ENCODE measurements at places on chromosomes 5 and 9.

GRCh38 chr5:43429706-43430105 is 17.5 kb upstream of the CCL28 start:
- no peak for DNase-seq

DNA sequence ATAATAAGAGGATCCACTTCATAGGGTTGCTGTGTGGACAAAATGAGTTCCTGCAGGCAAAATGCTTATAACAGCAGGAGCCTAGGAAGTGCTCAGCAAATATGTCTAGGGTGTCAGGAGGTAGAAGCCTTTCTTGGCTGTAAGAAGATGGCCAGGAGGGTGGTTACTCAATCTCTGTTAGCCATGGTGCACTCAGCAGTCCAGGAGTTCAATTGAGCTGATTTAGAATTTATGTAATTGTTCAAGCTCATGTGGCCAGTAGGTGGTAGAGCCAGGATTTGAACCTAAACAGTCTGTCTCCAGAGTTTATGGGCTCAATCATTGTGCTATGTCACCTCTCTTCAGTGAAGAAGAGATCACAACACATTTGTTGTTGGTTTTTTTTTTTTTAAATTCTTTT is 381.2 kb downstream of the KIF4B start:
- no peak for DNase-seq

DNA sequence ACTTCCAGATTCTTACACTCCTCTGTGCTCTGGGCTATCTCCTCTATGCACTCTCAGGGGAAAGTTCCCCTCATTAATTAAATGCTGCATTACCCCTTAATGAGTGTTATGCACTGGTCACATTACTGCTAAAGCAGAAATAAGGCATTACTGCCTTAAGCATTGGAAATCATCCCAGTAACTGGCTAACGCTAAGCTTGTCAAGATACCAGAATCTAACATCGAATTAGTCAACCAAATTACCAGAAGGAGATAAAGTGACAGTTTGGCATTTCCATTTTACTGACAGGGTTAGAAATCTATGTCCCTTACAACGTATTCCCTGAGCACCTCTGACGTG is 69.5 kb upstream of the FAM169A start:
- no peak for DNase-seq

GRCh38 chr9:13032585-13032984 is 246.9 kb downstream of the MPDZ start:
- no peak for DNase-seq

DNA sequence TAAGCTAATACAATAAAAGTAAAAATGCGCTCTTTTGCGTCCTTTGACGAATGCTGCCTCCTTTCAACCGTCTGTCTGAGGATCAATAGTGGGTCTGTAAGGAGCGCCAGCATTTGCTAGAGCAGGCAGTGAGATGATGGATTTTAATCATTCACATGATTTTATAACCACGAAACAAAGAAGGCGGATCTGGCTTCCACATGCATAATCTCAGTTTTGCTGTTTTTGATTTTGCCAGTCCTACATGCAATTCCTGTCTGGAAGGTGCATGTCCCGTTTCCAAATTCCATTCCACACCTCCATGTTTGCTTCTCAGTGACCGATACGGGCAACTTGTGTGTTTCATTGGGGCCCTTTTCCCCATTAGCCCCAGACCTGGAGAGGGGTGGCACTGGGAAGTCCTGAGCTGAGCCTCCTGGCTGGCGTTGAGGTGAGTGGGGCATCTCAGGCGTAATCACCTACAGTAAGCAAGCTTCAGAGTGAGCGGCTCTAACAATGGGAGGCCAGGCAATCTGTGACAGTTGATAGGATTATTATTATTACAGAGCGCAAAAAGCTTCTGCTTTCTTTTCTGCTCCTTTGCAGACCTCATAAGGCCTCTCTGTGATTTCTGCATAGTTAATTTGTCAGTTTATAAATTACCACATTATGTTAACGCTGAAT is 405.4 kb downstream of the ZSWIM6 start:
- DNase-seq = no peak

GRCh38 chr5:164370841-164371240 is 865.4 kb downstream of the MAT2B start:
- DNase-seq = no peak

DNA sequence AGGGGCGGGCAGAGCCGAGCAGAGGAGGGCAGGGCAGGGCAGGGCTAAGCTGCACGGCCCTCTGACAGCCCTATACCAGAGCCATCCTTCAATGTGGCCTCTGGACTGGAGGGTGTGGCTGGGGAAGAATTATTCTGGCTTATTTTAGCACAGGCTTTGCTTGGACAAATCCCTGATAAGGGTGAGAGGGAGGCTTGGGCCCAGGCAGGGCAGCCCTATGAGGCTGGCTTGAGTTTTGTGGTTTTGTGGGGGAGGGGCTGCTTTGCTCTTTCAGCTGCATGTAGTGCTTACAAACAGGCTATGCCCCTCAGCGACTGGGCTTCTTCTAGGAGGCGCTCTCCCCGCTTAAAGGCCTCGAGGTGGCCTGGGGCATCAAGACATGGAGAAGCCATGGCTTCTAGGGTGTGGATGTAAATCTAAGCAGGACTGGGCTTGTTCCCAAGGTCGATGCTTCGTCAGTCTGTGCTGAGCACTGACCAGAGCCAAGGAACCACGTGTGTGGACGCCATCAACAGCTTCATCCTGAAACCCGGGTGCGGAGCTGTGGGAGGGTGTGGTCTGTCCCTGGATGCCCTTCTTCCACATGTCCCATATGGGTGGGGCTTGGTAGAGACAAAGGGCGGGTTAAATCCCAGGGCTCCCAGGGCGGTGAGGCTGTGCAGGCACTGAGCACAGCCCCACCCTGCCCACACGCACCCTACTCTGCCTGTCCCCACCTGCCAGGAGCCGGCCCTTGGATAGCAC is 45.7 kb upstream of the IPPK start:
- DNase-seq = no peak

DNA sequence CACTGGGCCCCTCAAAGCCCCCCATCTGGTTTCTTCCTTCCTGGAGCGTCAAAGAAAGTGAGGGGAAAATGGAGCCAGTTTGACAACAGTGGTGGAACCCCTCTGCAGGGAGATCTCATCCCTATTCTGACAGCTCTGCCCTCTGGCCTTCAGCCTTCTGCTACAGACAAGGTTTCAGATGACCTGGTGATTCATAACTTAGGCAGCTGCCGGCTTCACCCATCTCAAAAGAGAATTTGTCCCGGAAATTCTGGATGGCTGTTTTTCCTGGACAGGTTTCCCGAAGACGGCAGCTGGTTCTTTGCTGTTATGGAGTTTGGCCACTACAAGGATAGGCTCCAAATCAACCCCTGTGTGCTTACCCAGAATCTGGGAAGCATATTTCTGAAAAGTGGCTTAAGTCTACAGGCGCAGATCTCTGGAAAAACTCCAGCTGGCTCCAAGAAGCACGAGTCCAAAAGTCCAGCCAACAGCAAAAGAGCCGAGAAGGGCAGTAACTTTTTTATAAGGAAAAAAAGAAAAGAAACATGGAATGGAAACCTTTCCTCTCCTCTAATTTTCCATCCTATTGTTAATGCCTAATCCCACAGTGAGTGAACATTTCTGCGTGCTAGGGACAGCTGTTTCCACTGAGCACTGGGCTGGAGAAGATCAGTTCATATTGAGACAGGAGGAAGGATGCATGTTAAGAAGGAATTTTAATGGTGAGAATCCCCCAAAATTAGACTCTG is 54.5 kb downstream of the ZNF366 start:
- DNase-seq = no peak

GRCh38 chr5:5422819-5423515 is 490 bp downstream of the ICE1 start:
- peak; percentile 16 for DNase-seq

DNA sequence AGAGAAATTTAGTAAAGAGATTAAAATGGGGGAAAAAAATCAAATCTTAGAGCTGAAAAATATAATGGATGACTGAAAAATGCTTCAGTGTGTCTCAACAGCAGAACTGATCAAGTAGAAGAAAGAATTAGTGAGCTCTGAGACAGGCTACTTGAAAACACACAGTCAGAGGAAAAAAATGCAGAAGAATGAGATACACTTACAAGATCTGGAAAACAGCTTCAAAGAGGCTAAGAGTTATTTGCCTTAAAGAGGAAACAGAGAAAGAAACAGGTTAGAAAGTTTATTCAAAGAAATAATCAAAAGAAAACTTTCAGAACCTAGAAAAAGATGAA is 70.5 kb upstream of the OR2K2 start:
- DNase-seq = no peak

DNA sequence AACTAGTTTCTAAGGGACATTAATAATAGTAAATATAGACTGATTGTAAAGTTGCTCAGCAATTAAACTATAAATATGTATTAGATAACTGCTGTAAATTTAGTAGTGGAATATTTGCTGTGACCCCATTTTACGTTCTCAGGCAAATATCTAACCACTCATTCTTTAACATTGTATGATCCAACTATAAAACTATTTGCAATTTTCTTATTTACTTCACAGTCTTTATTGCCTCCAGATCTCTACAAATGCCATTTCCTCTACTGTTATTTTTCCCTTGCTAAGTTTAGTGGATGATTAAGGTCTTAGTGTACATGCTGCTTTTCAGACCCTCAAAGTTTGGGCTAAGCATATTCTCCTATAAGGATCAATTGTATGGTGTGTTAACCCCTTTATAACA is 526.2 kb upstream of the ST8SIA4 start:
- no peak for DNase-seq

- DNase-seq = no peak
These were observed 133.2 kb upstream of the NFIB start for GRCh38 chr9:14447103-14447502.

- no peak for DNase-seq
These were observed 588.7 kb upstream of the CDH6 start for GRCh38 chr5:30604648-30605262.

DNA sequence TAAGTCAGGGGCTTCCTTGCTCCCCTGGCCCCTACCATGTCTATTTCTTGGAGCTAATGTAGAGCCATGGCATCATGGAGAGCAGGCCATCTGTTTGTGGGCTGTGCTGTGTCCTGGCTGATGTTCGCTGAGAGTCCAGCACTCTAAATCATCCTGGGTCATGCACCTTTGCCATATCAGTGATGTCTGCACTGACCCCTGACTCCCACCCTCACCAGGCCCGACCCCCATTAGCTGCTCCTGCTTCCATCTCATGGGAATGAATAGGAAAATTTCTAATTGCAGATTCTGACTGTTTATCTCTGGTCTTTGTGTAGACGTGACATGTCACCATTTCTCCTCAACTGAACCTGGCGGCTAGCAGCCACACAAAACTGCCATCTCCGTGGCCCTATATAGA is 236.9 kb downstream of the NSG2 start:
- DNase-seq = no peak

- no peak for DNase-seq
These were observed 14.1 kb upstream of the SPDL1 start for GRCh38 chr5:169569513-169569912.

DNA sequence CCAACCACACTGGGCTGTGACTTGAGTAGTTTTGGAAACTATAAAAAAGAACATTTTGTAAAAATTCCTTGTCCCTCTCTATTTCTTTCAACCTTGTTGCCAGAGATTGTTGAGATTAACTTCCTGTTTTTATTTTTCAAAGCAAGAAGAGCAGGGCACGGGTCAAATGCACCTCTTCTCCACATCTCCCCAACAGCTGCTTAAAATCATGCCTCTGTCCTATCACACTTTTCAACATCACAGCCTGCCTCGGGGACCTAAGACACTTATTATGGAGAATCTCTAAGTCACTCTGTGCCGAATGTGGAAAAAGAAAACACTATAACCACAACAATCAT is 280.3 kb upstream of the TNC start:
- DNase-seq = no peak

DNA sequence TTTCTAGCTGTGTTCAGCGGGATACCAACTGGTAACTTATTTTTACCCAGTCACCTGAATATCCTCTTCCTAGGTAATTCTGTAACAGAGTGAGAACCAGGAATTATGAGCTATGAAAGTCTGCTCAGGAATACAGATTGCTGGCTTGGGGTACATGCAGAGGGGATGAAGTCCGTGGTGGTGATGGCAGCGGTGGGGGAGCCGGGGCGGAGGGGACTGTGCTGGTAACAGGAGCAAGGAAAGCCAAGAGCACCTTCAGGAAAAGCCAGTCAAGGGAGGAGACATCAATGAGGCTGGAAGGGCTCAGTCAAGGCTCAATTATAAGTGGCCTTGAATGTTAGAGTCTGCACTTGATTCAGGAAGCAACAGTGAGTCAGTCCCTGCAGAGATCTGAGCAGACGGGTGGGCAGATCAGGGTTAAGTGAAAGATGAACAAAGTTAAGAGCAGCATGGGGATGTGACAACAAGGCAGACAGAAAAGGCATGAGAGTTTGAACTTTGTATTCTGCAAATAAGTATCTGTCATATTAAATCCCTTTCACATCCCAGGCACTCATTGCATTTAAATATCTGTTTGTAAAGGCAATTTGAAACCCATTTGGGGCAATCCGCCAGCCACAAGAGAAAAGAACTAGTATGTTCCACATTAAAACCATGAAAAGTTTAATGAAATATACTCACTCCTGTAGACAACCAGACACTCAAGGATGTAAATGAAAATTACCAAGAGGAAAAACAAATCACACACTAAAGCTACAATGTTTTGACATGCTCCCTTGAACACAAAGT is 101.2 kb downstream of the TTC39B start:
- DNase-seq = no peak

GRCh38 chr5:123124126-123124858 is 35.3 kb downstream of the PRDM6 start:
- no peak for DNase-seq

DNA sequence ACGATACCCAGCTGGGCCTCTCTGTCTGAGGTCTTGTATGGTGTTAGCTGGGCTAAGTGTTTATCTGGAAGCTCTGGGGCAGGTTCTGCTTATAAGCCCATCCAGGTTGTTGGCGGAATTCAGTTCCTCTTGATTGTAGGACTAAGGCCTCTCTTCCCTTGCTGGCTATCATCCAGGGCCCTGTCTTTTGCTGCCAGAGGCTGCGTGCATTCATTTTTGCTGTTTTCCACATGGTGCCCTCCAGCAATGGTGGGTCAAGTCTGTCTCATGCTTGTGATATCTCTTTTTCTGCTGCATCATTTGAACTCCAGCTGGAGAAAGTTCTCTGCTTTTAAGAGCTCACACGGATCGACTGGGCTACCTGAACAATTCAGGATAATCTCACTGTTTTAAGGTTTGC is 105.7 kb upstream of the ZNF618 start:
- no peak for DNase-seq

DNA sequence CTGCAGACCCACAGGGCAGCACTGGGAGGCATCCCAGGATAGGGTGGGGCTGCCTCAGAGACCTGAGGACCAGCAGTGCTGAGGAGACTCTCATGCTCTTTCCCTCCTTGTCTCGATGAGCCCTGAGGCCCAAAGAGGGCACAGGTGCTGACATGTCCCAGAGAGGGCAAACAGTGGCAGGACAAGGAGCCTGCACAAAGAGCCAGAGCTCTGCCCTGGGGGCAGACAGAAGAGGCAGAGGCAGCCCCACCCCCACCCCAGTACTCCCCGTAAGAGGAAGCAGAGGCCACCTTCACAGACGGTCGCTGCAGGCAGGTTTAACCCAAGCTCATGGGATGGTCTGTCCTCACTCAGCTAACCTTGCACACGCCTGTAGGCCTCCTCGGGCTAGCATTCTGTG is 29.4 kb upstream of the TTLL11 start:
- no peak for DNase-seq

Data from stimulated activated CD4-positive, alpha-beta T cell treated with anti-CD3 and anti-CD28 coated beads, TNF-alpha, amount 100 ng/mL, for 24 hours (primary cell).